LHCN-M2 (cell line): ENCODE measurements at places on chromosomes 2 and 18.

GRCh38 chr18:47100212-47100831 is 50.0 kb downstream of the HDHD2 start:
- peak; percentile 38 for DNase-seq

DNA sequence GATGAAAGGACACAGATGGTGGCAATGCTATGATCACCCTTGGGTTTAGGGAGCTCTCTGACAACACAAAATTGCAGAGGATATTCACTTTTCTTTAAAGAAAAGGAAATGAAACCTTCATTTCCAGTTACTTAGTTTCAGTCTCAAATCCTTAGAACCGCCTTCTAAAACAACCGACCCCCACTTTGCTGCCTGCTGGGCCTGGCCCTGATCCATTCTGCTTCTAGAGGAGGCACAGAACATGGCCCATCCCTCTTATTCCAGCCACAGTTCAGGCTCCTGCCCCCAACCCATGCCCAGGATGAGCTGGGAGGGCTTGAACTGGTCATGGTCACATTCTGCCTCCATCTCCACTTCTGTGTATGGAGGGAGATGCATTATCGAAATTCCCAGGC is 311.6 kb downstream of the EN1 start:
- DNase-seq = no peak

DNA sequence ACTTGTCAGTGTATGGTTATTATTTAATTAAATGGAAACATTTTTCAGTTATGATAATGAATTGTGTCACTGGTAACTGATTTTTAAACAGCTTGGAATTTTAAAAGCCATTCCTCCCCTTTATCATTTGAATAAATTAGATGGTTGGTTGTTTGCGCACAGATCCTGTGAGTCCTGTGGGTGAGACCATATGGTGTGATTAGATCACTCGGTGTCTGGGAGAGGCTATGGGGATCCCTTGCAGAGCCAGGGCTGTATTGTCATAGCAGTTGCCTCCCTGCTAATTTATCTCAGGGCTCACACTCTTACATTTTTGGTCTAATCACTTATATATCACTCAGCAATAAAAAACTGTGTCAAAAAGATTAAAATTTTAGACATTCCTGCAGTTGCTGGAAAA is 133.5 kb downstream of the ASXL3 start:
- DNase-seq = no peak

DNA sequence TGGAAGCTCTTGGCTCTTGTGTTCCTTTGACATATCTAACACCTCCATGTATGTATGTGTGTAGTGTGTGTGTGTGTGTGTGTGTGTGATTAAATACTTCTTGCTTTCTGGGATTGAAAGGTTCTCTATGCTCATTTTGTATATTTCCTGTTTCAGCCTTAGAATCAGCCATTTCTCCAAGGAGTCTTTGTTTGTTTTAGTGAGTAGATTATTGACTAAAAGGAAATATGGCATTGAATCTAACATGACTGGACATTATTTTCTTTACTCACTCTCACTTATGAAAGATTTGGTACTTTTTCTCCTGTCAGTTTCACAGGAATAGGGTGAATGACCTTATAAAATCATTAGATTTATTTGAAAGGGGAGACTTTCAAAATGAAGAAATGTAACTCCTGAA is 413.8 kb upstream of the SLC14A2 start:
- no peak for DNase-seq

- no peak for DNase-seq
Observed at GRCh38 chr2:45137966-45138695, 128.9 kb upstream of the SIX2 start.

DNA sequence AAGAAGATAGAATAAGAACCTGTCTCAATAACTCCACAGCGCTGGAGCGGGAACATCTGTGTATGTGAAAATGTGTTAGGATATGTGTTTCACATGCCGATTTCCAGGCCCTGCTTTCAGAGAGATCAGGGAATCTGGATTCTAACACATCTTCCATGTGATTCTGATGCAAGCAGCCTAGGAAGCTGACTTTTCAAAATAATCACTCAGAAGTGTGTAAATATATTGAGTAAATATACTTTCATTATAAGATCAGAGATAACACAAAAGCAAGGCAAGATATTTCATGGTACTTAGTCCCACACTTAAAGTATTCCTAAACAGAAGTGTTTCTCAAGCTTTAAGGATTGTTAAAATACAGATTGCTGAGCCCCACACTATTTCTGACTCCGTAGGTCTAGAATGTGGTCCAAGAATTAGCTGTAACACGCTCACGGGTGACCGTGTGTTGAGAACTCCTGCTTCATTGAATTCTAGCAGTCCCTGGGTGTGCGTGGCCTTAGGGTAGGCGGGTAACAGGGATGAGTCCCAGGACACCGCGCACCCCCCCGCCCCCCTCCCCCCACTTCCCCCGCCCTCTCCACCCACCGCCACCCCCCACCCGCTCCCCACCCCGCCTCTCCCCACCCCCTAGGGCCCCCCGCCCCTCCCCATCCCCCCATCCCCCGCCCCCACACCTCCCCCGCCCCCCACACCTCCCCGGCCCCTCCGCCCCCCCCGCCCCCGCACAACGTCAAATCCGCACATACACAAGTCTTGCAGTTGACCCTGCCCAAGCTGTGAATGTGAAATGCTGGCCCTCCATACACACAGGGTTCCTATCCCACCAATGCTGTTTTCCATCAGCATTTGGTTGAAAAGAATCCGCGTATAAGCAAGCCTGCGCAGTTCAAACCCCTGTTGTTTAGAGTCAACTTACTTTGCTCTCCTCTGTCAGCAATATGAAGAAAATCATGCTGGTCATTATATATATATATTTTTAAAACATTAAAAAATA is 94.2 kb upstream of the SLC39A10 start:
- DNase-seq = no peak

DNA sequence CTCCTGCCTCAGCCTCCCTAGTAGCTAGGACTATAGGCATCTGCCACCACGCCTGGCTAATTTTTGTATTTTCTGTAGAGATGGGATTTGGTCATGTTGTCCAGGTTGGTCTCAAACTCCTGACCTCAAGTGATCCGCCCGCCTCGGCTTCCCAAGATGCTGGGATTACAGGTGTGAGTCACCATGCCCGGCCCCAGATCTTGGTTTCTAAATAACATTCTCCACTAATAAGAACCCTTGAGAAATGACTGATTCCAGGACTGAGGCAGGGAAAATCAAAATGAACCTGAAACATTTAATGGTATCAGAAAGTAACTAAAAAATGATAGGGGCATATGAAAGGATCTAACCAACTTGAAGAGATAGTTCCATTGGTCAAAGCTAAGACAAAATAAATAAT is 34.0 kb downstream of the BMPR2 start:
- DNase-seq = no peak

DNA sequence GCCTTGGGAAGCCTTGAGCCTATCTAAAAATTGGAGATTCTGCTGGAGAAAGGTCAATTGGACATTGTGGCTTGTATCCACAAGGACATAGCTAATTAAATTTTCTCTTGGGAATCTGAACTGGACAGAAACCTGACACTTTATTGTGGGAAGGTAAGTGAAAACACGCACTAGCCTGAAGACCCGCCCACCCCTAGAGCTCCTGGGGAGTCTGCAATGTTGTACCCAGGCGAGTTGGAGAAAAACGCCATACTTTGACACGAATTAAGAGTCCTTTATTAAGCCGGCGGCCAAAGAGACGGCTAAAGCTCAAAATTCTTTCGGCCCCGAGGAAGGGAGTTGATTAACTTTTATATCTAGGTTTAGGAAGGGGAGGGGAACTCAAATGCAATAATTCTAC is 1.2 kb upstream of the ZNF892 start:
- DNase-seq = no peak

- no peak for DNase-seq
Observed at GRCh38 chr18:68102117-68102516, 585.6 kb upstream of the DSEL start.

GRCh38 chr18:62389761-62390481 is 64.8 kb downstream of the TNFRSF11A start:
- DNase-seq = no peak

- DNase-seq = no peak
Observed at GRCh38 chr18:26819046-26819445, 46.5 kb downstream of the AQP4 start.

DNA sequence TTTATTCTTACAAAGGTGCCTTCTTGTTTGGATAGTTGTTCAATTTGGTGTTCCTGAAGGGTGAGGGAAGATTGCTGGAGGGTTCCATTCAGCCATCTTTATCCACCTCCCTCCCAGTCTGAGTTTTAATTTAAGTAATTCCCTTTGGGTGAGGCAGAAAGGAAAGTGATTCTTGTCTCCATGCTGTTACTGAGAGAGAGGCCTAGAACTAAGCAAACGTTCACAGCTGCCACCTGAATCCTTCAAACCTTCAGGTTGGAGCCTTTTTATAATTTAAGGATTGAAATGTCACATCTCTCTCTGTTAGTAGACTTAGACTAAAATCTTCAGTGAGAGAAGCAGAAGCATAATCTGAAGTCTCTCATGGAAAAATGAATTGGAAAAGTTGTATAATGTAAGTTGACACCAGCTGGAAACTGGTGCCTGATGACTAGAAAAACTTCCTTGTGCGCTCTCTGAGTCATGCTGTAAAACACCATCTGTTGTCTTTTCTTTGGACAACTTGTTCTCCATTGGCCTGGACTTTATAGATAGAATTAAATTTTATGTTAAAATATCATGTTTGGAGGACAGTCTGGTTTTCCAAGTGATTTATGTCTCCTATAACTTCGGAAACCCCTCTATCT is 14.6 kb downstream of the STRADB start:
- peak; percentile 96 for DNase-seq

DNA sequence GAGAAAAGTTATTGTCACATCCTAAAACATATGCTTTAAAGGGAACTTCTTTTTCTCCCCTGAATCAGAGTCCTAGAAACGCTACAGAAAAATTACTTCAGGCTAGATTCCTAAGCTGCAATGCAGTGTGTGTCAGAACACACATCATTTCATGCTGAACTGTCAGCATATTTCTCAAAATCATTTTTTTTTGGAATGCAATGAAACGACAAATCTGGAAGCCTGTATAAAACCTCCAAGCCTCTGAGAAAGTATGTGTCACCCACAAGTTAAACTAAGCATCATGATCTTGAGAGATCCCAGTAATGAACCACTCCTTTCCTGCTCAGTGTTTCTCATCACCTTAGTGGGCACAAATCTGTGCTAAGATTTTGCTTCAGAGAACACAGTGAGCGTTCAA is 276.2 kb downstream of the ZNF521 start:
- no peak for DNase-seq

GRCh38 chr18:11042247-11042646 is 107.1 kb downstream of the PIEZO2 start:
- peak; percentile 46 for DNase-seq

DNA sequence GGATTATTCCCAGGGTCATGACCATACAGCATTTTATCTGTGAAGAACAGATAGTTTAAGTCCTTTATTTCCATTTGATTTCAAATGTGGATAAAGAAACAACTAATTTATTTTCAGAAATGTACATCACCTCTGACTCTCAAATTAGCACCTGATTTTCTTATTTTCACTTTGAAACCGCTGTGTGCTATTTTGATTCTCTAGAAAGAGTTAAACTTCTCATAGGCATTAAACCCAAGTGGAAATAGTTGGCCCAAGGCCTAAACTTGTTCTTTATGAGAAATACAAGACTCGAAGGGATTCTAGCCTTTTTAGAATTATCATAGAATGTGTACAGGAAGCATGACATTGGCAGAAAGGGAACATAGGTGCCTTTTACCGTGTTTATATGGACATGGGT is 41.5 kb upstream of the LTBP1 start:
- no peak for DNase-seq

DNA sequence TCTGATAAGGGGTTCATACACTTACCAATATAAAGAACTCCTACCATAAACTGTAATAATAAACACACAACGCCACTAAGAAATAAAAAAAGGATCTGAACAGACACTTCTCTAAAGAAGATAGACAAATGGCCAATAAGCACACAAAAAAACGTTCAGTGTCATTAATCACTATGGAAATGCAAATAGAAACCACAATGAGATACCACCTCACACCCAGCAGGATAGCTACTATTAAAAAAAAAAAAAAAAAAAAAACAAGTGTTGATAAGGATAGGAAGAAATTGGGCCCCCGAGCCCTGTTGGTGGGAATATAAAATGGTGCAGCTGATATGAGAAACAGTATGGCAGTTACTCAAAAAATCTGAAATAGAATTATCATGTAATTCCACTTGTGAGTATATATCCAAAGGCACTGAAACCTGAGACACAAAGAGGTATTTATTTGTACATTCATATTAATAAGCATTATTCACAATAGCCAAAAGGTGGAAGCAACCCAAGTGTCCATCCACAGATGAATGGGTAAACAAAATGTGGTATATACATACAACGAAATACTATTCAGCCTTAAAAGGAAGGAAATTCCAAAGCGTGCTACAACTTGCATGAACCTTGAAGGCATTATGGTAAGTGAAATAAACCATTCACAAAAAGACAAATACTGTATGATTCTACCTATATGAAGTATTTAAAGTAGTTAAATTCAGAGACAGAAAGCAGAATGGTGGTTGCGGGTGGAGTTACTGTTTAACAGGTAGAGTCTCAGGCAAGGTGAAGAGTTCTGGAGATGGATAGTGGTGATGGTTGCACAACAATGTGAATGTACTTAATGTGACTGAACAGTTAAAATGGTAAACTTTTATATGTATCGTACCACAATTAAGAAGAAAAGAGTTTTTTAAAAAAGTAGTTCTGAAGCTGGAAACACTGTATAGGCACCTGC is 17.9 kb downstream of the REV1 start:
- DNase-seq = no peak

- DNase-seq = no peak
Observed at GRCh38 chr18:23540867-23541266, 37.6 kb downstream of the RMC1 start.

DNA sequence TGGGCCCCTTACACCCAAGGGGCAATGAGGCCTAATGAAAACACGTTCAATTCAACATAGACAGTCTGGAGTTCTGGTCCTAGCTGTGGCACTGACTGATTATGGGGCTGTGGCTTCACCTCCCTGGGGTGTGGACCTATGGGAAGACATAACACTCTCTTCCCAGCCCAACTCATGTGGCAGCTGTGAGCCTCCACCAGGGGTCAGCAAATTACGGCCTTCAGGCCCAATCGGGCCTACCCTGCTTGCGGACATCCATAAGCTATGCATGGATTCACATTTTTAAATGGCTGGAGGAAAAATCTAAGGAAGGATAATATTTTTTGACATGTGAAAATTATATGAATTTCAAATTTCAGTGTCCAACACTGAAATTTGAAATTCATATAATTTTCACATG is 101.3 kb downstream of the LOXHD1 start:
- DNase-seq = peak; percentile 20

DNA sequence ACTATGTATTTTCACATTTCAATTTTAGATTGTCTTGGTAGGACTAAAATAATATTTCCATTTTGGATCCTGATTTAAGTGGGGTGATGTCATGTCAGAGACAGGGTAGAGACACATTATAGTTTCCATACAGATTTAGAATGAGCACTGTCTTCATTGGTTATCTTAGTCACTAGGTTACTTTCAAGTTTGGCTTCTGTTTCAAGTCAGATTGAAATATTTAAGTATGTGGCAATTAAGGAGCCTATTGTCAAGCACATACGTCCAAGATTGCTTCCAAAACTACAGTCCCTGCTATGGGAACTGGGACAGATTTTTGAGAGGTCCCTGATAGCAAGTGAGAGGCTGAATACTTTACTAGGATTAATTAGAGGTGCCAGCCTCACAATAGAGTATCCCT is 89.2 kb upstream of the FAM117B start:
- DNase-seq = no peak
